Pancreas (tissue), 10 donors: ENCODE measurements at places on chromosomes 1 and 21. TPM values are rescaled to one million over a fixed set of nuclear protein-coding genes. Genes with fewer than 3 reads are reported as not detected.

The TMEM51 gene
- 29.1 TPM for total RNA-seq

The KRTAP10-6 gene
- total RNA-seq: not detected

The AMY2A gene
- 10,733 TPM for total RNA-seq

The MAD2L2 gene
- total RNA-seq: 16.1 TPM

The HORMAD1 gene
- total RNA-seq: not detected

The C1orf116 gene
- total RNA-seq: 7.8 TPM

The OR2L13 gene
- not detected for total RNA-seq

The IFI44 gene
- total RNA-seq: 6.6 TPM

The SPATA21 gene
- 0.90 TPM for total RNA-seq

The REN gene
- total RNA-seq: not detected

The GPR52 gene
- total RNA-seq: 0.93 TPM

The RAB7B gene
- 0.35 TPM for total RNA-seq

The CRYAA gene
- not detected for total RNA-seq

- DNase-seq: peak; percentile 56
Observed at GRCh38 chr1:43565600-43566360, 35.1 kb downstream of the PTPRF start.

- no peak for DNase-seq
Observed at GRCh38 chr1:185808631-185809030, 74.4 kb downstream of the HMCN1 start.

DNA sequence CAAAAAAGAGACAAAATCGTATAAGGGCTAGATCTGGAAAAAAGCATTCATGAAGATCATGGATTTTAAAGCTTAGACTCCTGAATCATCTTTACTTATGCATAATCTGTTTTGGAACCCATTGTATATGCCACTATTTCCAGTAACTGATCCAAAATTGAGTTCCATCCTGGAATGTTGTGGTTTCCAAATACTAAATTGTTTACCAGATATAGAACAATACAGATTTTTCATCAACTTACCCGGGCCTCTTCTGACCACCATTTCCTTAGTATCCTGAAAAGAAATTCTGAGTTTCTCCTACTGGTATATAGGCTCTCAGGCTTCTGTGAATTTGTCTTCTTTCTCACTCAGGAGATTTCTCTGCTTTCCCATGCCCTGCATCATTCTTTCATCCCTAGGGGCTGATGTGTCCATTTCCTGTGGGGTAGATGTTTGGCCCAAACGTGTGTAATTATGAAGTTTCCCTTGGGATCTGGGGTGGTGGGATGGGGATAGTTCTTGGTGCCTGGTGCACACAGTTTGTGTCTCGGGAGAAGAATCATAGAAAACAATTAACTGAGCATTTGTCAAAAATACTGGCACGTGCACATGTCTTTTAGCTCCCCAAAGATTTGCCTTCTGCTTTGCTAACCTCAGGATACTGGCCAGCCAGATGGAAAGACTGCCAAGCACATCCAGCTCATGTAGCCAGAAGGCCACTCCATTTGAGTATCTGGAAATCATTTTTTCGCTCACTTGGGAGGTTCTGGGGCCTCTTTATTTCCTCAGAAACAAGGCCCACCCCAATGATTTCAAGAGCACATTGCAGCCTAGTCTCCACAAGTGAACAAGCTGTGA lies 127.8 kb downstream of the NTMT2 start:
- DNase-seq: no peak

- DNase-seq: peak; percentile 83
Observed at GRCh38 chr1:159854116-159854692, 8.3 kb downstream of the VSIG8 start.

- peak; percentile 82 for DNase-seq
Observed at GRCh38 chr1:16724718-16725438, 15.4 kb upstream of the RNU1-4 start.

GRCh38 chr1:235156265-235156664 lies 4.8 kb downstream of the RBM34 start:
- no peak for DNase-seq

DNA sequence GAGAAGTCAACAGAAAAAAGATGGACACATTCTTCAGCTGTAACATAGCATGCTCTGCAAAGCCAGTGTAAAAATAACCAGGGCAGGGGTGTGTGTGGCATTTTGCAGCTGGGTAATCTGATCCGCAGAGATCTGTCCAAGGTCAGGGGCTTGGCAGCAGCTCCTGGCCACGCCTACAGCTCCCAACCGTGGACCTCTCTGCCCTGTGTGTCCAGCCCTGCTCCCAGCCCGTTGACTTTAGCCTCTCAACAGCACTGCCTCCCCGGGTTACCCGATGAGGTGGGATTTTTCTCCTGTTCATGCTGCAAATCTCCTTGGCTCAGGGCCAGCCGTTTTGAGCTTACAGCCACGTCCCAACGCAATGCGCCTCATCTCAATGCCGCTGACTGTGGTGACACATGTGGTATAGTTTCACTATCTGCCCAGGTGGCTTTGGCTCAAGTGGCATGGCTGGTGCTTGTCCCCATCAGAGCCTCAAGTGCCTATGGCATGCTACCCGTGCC lies 68.1 kb downstream of the VWA5B1 start:
- DNase-seq: peak; percentile 87

GRCh38 chr1:151828921-151829320 lies 2.7 kb downstream of the RORC start:
- DNase-seq: no peak

GRCh38 chr1:67605209-67605780 lies 79.7 kb upstream of the GADD45A start:
- DNase-seq: no peak

DNA sequence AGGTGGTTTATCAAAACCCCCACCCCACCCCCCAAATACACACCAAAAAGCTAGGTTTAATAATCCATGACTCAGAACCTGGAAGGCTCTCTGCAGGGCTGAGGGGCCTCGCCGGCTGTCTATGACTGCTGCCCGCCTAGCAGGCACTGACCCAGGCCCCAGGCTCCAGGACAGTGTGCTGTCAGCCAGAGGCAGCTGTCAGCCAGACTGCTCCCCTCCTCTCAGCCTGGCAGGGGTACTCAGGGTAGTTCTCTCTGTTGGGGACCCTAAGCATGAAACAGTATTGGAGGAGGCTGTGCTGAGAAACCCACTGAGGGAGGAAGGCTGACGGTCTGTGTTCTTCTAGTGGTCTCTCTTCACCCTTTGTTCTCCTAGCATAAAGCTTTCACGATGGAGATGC lies 90.3 kb downstream of the CCDC185 start:
- DNase-seq: no peak

DNA sequence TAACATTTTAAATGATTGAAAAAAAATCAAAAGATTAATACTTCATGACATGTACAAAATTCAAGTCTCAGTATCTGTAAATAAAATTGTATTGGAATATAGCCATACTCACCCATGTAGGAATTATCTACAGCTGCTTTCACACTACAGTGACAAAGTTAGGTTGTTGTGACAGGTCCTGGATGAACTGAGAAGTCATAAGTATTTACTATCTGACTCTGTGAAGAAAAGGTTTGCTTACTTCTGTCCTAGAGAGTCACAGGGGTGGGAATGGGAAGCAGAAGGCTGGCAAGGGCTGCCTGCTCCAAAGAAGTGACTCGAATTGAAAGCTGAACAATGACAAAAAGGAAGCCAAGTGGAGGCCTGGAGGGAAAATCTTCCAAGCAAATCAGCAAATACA lies 155.2 kb downstream of the SLC30A10 start:
- DNase-seq: no peak

- no peak for DNase-seq
Observed at GRCh38 chr1:101960142-101960541, 36.6 kb downstream of the OLFM3 start.

DNA sequence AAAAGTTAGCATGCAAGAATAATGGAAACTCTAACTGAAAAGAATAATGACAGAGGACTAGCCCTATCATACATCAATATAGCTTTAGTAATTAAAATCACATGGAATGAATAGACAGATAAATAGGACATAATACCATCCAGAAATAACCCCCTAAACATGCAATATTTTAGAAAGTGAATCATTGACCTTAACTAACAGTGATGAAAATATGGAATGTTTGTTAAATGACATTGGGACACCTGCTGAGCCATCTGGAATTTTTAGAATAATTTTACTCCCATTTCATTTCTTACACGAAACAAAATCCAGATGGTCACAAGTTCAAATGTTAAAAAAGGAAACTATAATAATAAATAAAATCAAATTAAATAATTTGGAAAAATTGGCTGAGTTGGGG lies 53.1 kb upstream of the FMO3 start:
- DNase-seq: no peak

GRCh38 chr1:54167422-54168139 lies 14.8 kb upstream of the CDCP2 start:
- no peak for DNase-seq

GRCh38 chr1:174276087-174276486 lies 116.8 kb downstream of the RABGAP1L start:
- no peak for DNase-seq

DNA sequence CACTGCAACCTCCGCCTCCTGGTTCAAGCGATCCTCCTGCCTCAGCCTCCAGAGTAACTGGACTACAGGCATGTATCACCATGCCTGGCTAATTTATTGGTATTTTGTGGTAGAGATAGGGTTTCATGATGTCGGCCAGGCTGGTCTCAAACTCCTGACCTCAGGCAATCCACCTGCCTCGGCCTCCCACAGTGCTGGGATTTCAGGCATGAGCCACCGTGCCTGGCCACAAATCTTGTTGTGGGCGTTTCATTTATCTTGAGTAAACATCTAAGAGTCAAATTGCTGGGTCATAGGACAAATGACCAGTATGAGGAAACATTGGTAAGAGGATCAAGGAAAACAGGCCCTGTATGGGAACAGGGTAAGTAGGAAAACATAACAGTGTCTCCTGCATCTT lies 17.9 kb downstream of the TMEM200B start:
- no peak for DNase-seq

- DNase-seq: no peak
Observed at GRCh38 chr1:192545896-192546521, 29.6 kb upstream of the RGS1 start.

GRCh38 chr21:38129711-38130110 lies 127.1 kb upstream of the KCNJ15 start:
- DNase-seq: no peak

GRCh38 chr1:236947794-236948193 lies 56.4 kb downstream of the MT1HL1 start:
- DNase-seq: no peak

- no peak for DNase-seq
Observed at GRCh38 chr1:101463195-101463594, 226.4 kb downstream of the S1PR1 start.

DNA sequence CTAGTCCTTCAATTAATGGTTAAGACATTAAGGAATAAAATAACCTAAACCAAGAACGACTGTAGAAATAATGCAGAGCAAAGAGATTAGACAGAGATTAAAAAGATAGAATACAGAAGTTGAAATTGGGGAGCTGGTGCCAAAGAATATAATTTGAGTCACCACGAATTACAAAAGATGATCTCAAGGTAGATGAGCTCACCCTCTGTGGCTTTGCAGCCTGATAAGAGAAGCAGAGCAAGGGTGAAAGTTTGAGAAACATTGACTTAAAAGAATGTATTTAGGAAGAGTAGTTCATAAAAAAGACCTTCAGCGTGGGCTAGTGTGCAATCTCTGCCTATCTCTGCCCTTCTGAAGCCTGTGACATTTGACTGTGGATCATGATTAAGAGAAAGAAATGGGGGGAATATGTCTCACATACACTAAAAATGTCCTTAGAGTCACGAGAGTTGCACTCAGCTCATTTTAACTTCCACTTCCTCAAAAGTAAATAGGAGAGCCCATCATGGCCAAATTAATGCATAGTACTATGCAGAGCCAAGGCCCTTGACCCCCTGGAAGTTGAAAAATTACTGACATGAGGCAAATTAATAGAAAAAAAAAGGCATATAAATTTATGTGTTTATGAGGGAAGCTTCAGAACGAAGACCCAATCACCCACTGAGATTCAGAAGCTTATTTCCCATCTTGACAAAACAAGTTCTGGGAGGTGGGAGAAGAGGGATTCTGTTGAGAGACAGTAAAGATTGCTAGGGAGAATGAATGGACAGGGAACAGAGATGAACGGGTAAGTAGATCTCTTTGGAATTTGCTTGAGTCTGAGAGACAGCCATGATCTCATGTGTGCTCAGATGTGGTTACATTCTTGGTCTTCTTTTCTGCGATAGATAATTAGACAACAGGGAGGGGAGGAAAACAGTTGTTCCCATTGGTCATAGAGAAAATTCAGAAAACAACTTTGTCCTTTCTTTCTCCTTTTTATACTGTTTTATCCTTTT lies 395.4 kb upstream of the LRRC7 start:
- DNase-seq: no peak

- no peak for DNase-seq
Observed at GRCh38 chr1:86324130-86324822, 71.8 kb downstream of the ODF2L start.

DNA sequence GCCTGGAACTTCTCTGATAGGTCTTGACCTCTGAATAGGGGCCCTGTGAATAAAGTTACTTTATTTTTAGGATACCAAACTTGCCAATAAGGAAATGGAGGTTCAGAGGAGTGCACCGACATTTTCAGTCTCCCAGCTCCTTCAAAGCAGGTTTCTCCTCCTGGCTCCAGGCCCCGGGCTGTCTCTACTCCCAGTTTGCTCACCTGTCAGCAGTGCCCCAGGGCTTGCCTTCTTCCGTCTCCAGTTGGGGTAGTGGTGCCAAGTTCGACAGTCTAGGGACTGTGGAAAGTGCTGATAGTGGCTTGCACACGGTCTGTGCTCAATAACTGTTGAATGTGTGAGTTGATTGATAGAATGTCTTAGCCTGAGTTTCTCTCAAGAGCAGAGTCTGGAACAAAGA lies 149.2 kb downstream of the ACTL8 start:
- DNase-seq: peak; percentile 74

- no peak for DNase-seq
Observed at GRCh38 chr1:177632923-177633615, 336.8 kb downstream of the SEC16B start.

- no peak for DNase-seq
Observed at GRCh38 chr1:100835866-100836842, 58.5 kb downstream of the EXTL2 start.

GRCh38 chr1:173364827-173365226 lies 112.3 kb upstream of the PRDX6 start:
- no peak for DNase-seq

GRCh38 chr1:62012836-62013235 lies 181.8 kb upstream of the L1TD1 start:
- no peak for DNase-seq

DNA sequence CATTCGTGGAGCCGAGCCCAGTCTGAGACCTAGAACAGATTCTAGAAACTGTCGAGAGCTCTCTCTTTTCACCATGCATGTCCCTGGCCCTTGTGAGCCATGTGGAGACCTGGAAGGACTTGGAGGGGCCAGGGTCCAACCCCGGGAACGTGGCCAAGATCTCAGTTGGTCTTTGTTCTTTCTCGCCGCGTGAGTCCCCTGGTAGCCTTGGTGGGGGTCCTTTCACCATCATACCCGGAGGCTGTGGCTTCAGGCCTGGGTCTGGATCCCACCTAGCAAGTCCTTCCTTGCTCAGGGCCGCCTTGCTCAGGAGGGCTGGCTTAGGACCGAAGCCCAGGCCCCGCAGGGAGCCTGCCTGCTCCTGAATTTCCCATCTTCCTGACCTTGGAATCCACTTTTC lies 168.0 kb downstream of the CAMTA1 start:
- DNase-seq: no peak

- DNase-seq: no peak
Observed at GRCh38 chr1:187878883-187879282, 1050.1 kb downstream of the PLA2G4A start.
